Uterine smooth muscle cell (primary cell): ENCODE measurements at places on chromosomes 11 and 22. TPM values are rescaled to one million over a fixed set of nuclear protein-coding genes. Genes with fewer than 3 reads are reported as not detected.

TRPC6 gene
- total RNA-seq = 1.00 and 1.3 TPM in 2 replicates

OR2AG2 gene
- 0.12 and 0.55 TPM in 2 replicates for total RNA-seq

MGAT3 gene
- total RNA-seq = under 0.01 TPM in 1 of 2 replicates, not detected in the other

MFNG gene
- total RNA-seq = under 0.01 and 0.25 TPM in 2 replicates

SEC14L2 gene
- 20.2 and 33.5 TPM in 2 replicates for total RNA-seq

CRYAB gene
- total RNA-seq = 2.5 and 6.0 TPM in 2 replicates

MUC5AC gene
- total RNA-seq = under 0.01 TPM in 1 of 2 replicates, not detected in the other

CARD18 gene
- total RNA-seq = not detected in 2 replicates

MAPK8IP1 gene
- 10.1 and 12.3 TPM in 2 replicates for total RNA-seq

DNAJB7 gene
- total RNA-seq = not detected in 2 replicates

TIMM10 gene
- 47.5 and 65.8 TPM in 2 replicates for total RNA-seq

PHOX2A gene
- total RNA-seq = not detected in 2 replicates

C11orf87 gene
- total RNA-seq = not detected in 2 replicates

PGA5 gene
- not detected in 2 replicates for total RNA-seq
